ENCODE measurements at places on chromosomes 3 and 15. TPM values are rescaled to one million over a fixed set of nuclear protein-coding genes. Genes with fewer than 3 reads are reported as not detected.
A peak's percentile ranks its signal among the peaks of the same experiment; 100 is the strongest.

DNA sequence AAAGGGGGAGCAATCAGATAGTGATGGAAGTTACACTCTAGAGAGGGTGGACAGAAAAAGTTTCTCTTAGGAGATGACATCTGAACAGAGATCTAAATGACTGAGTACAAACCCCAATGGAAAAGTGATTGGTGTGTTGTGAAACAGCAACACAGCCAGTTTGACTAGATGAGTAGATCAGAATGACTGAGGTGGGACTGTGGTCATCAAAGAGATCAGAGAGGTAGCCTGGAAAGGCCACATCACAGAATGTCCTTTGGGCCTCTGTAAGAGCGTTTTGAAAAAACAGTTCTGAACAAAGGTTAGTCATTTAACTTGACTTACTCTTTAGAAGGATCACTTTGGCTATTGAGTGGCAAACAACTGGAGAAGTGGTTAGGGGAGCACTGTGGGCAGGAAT, 10.6 kb downstream of the LRRC58 start:
- DNase-seq: no peak
- H3K4me1 ChIP-seq: no peaks in the 10 kb centered on the region
- no peaks in the 10 kb centered on the region for H3K27me3 ChIP-seq
- no peak overlapping the region for H3K4me3 ChIP-seq

DNA sequence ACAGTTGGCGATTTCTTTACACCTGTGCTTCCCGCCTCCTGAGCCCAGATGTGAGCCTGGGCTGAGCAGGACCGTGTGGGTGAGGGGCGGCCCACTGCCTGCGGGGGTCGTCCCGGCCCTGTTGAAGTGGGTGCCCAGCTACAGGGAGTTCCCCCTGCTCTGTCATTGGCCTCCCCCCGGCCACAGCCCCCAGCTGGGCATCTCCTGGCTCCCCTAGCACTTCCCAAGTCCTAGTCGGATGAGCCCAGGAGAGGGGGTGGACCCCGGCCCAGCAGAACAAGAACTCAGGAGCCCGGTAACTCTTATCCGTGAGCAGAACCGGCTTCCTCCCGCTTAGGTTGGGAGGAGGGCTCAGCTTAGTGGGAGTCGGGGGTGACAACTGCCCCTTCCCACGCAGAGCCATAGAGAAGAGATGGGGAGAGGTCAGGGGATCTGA, 757 bp downstream of the PAQR5 start:
- H3K27me3 ChIP-seq: peaks cover 11% of the 10 kb centered on the region
- DNase-seq: no peak
- H3K27ac ChIP-seq: no peak overlapping the region
- peaks cover 7% of the 10 kb centered on the region for H3K4me1 ChIP-seq
- peak overlapping the region; percentile 72 for H3K4me3 ChIP-seq
- H3K36me3 ChIP-seq: no peaks in the 10 kb centered on the region

DNA sequence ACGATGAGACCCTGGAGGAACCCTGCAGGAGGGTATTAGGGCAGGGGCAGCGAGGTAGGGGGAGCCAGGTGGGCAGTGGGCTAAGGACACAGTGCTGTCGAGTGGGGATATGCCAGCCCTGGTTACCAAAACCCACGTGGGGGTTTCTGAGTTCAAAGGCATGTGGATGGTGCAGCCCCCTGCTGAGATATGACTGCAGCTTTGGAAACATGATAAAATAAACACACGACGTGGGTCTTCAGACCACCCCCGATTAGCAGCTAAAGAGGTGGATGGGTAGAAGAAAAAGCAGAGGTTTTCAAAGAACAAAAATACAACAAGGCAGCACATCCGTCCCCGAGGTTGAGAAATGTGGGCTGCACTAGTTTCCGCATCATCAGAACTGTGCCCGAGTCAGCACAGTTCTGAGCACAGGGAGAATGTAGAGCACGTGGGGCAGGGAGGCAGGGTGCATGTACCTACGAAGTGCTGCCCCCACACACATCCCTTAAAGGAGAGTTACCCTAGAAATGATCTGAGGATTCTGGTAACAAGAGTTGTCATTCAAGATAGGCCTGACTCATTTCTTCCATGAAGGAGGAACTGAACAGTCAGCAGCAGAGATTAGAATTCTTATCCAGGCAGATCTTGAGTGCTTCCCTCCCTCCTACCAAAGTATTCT, 121.3 kb downstream of the RPLP1 start:
- no peak overlapping the region for H3K27ac ChIP-seq
- no peak for DNase-seq
- no peaks in the 10 kb centered on the region for H3K4me1 ChIP-seq
- no peaks in the 10 kb centered on the region for H3K27me3 ChIP-seq
- H3K36me3 ChIP-seq: no peaks in the 10 kb centered on the region

- peak; percentile 56 for DNase-seq
- H3K4me3 ChIP-seq: no peak overlapping the region
- peak overlapping the region; percentile 60 for H3K27ac ChIP-seq
- no peaks in the 10 kb centered on the region for H3K27me3 ChIP-seq
- peaks cover 3% of the 10 kb centered on the region for H3K36me3 ChIP-seq
Observed at GRCh38 chr3:52046186-52046901, 10.0 kb downstream of the DUSP7 start.

- no peaks in the 10 kb centered on the region for H3K4me1 ChIP-seq
- no peak overlapping the region for H3K27ac ChIP-seq
- no peak overlapping the region for H3K4me3 ChIP-seq
- no peaks in the 10 kb centered on the region for H3K36me3 ChIP-seq
- H3K27me3 ChIP-seq: no peaks in the 10 kb centered on the region
- no peak for DNase-seq
Observed at GRCh38 chr3:34011171-34012101, 213.0 kb downstream of the PDCD6IP start.

DNA sequence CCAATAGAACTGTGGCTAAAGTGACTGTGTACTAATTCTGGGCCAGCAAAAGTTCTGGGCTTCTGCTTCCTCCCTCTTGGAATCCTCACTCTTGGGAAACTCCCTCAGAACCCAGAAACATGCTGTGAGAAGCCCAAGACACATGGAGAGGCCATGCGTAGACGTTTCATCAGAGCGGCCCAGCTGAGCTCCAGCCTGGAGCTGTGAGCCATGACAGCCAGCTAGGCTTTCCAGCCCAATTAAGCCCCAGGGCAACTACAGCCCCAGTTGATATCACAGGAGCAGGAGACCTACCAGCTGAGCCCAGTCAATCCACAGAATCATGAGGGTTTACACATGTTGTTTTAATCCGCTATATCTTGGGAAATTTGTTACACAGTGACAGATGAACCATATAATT, 43.6 kb upstream of the CNOT10 start:
- no peaks in the 10 kb centered on the region for H3K36me3 ChIP-seq
- no peak overlapping the region for H3K4me3 ChIP-seq
- DNase-seq: no peak
- H3K27me3 ChIP-seq: no peaks in the 10 kb centered on the region
- no peak overlapping the region for H3K27ac ChIP-seq
- H3K4me1 ChIP-seq: no peaks in the 10 kb centered on the region

GRCh38 chr3:182957676-182958266, 22.6 kb downstream of the DCUN1D1 start:
- H3K36me3 ChIP-seq: peaks cover 32% of the 10 kb centered on the region
- H3K27me3 ChIP-seq: no peaks in the 10 kb centered on the region
- H3K27ac ChIP-seq: no peak overlapping the region
- DNase-seq: peak; percentile 61
- peaks cover 44% of the 10 kb centered on the region for H3K4me1 ChIP-seq

GRCh38 chr15:49200347-49200746, 30.3 kb downstream of the GALK2 start:
- H3K4me1 ChIP-seq: peaks cover 10% of the 10 kb centered on the region
- no peak overlapping the region for H3K4me3 ChIP-seq
- no peak for DNase-seq

DNA sequence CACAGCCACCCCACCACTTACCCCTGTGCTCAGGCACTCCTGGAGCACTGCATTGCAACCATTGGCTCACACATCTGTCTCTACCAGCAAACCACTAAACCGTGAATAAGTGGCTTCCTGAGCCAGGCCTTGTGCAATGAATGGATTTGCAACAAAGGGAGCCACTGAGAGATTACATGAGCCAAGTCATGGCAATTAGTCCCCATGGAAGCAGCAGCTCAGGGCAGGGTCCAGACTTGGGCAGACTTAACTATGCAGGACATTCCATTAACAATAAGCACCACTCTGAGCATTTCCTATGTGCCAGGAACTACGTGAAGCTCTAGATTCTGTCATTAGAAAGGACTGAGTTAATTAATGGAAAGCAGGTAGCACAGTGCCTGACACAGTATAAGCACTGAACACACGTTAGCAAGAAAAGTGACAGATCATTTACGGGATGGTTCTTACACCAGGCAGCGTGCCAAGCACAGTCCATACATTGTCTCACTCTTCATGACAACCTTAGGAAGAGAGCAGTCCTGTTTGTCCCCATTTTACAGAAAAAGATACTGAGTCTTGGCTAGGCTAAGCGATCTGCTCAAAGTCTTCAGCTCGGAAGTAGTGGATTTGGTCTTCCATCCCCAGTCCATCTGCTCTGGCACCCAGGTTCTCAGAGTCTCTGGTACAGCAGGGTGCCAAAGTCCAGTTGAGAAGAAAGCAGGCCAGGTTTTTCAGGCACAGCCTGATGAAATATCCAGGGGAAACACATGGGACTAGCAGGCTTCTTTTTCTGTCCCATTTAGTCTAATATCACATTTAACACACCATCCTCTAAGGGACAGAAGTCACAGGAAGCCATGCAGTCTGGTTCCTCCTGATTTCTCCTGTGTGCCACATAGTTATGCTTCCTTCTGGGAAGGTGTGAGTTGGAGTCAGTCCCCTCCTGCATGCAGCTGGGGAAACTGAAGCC, 44.1 kb downstream of the LIPC start:
- H3K27me3 ChIP-seq: no peaks in the 10 kb centered on the region
- no peaks in the 10 kb centered on the region for H3K36me3 ChIP-seq
- H3K27ac ChIP-seq: peak overlapping the region; percentile 53

DNA sequence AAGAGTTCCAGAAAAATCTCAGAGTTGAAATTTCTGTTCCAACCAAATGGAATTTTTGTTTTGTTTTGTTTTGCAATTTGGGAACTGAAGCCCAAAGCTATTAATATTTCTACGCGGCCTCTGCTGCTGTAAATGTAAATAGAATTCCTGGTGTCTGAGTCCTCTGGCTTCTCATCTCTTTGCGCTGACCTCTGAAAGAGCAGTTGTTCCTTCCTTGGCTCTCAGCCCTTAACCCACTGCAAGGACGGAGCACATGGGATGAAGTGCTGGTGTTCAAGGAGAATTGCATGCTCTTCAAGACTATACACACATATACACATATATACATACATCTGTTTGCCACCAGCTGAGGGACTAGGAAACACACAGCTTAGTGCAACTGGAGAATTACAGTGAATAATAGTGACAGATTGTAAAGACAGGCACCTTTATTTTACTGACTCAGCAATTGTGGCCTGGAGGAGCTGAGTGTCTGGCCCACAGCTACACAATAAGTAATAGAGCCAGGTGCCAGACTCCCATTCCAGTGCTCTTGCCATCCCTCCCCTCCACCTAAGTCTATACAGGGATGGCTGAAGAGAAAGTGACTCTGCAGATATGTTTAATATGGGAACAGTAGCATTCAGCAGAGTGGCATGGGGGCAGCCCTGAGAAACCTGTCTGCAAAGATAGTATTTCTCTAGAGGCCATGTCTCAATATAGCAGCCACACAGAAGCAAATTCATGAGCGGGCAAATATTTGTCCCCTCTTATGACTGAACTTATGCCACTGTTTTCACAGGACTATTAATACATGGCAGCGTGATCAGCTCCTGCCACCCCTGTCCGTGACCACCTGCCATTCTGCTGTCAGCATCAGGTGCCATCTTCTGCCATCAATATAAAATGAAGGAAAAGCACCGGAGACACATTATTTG, 42.3 kb downstream of the NEK10 start:
- peak overlapping the region; percentile 88 for H3K27ac ChIP-seq
- peak overlapping the region; percentile 39 for H3K4me3 ChIP-seq
- peaks cover 28% of the 10 kb centered on the region for H3K4me1 ChIP-seq
- H3K36me3 ChIP-seq: no peaks in the 10 kb centered on the region
- no peaks in the 10 kb centered on the region for H3K27me3 ChIP-seq

DNA sequence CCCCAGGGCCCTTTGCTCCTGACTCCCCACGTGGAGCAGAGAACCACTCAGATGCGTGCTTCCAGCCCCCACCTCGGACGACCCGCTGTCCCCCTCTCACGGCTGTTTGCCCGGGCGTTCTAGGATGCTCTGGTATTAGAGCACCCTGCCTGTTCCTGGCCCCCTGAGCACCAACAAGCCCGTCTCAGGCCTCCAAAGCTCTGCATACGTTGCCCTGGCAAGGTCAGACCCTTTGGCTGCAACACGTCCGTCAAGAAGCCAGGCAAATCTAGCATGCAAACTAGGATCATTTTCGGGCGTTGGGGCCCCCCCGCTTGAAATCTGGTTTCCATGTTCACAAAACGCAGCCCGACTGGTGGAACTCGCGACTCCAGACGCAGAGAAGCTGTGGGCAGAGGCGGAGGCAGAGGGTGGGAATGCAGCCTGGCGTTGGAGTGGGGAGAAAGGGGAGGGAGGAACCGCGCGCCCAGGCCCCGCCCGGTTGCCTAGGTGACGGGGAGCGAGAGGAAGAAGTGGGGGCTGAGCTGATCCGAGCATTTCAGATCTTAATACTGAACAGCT, 86.2 kb upstream of the PIAS1 start:
- no peaks in the 10 kb centered on the region for H3K4me1 ChIP-seq
- peak; percentile 82 for DNase-seq
- H3K27me3 ChIP-seq: no peaks in the 10 kb centered on the region
- H3K4me3 ChIP-seq: peak overlapping the region; percentile 49
- no peak overlapping the region for H3K27ac ChIP-seq

DNA sequence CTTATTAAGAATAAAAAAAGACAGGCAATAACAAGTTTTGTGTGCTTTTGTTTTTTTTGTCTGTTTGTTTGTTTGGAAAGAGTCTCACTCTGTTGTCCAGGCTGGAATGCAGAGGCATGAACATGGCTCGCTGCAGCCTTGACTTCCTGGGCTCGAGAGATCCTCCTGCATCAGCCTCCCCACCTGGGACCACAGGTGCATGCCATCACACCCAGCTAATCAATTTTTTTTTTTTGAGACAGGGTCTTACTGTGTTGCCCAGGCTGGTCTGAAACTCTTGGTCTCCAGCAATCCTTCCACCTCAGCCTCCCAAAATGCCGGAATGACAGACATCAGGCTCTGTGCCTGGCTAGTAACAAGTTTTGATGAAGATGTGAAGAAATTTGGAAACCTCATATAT, 73.1 kb upstream of the GCNT3 start:
- no peaks in the 10 kb centered on the region for H3K36me3 ChIP-seq
- H3K27me3 ChIP-seq: no peaks in the 10 kb centered on the region

DNA sequence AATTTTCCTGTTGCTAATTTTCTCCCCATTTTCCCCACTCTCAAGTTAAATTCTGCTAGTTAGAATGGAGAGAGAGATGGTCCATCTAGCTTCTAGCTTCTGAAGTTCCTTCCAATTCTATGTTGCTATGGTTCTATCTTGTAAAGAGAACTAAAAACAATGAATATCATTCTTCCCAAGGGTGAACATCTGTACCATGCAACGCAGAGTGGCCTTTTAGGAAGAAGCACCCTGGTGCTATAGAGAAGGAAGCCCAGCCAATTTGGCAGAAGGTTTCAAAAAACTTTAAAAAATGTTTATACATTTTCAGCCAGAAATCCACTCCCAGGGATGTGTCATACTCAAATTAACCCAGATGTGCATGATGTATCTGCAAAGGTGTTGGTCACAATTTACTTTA, 149.1 kb downstream of the SEMA6D start:
- H3K4me3 ChIP-seq: no peak overlapping the region
- H3K4me1 ChIP-seq: no peaks in the 10 kb centered on the region
- H3K27me3 ChIP-seq: no peaks in the 10 kb centered on the region
- no peak overlapping the region for H3K27ac ChIP-seq

The RBMS3 gene
- 28.1 TPM for total RNA-seq

The TRIP4 gene
- 11.9 TPM for total RNA-seq

The GPR62 gene
- total RNA-seq: 0.65 TPM

The AMIGO3 gene
- total RNA-seq: 0.36 TPM

The MAP6D1 gene
- total RNA-seq: 4.6 TPM

Measured in psoas muscle (tissue), 8 donors.